Chondrocyte (in vitro differentiated cells): ENCODE measurements at places on chromosomes 6 and 20. TPM values are rescaled to one million over a fixed set of nuclear protein-coding genes. Genes with fewer than 3 reads are reported as not detected.

Gene ZNF311
- 0.41 to 0.80 TPM (median 0.52 TPM) in 3 replicates for total RNA-seq

GRCh38 chr6:15456422-15456821 lies 206.4 kb downstream of the DTNBP1 start:
- DNase-seq: no peak

GRCh38 chr20:1306316-1307135 lies 22.4 kb downstream of the SDCBP2 start:
- DNase-seq: peak; percentile 78

- no peak for DNase-seq
Observed at GRCh38 chr6:31622684-31623091, 2.2 kb downstream of the PRRC2A start.

DNA sequence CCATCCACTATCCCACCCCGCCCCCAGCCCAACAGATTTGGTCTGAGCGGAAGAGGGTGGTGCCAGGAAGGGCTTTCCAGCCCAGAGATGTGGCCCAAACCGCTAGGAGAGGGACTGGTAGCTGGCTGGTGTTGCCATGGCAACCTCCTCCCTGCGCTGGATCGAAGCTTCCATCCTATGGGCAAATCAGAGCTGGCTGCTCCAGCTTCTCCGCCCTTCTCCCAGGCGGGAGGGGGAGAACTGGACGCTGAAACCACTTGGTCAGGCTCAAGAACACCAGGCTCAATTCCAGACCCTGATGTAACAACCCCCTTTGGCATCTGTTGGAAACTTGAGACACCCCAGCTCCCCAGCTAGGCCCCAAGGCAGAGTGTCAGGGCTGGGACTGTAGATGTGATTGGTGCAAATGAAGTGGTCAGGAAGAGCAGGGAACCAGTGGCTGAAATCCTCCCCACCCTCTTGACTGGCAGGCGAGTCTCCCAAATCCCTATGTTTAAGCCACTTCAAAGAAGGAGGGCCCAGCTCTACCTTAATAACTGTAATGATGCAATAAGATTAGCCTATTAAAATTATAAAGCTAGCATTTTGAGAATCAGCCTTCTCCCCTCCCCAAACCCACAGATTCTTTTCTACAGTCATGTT lies 4.2 kb downstream of the RIMS4 start:
- DNase-seq: no peak

Gene PRRT1
- total RNA-seq: 0.73 to 1.6 TPM (median 1.3 TPM) in 3 replicates

Gene POU5F1
- 1.2 to 1.6 TPM in 2 of 3 replicates, not detected in the other for total RNA-seq

Gene CRISP3
- not detected in 3 replicates for total RNA-seq

DNA sequence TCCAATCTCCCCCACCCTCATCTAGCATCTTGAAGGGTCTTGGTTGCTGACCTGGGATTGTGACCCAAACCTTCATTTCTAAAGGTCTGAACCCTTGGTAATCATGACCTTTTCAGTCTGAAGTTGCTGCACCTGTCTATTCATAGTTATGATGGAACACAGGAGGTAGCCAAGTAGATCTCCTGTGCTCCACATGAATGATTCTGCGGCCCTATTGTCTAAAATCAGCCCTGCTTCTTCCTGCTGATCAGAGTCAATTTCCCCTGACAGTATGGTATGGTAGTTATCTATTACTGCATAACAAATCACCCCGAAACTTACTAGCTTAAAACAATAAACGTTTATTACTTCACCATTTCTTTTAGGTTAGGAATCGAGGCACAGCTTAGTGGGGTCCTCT lies 9.0 kb downstream of the OR2B6 start:
- no peak for DNase-seq

DNA sequence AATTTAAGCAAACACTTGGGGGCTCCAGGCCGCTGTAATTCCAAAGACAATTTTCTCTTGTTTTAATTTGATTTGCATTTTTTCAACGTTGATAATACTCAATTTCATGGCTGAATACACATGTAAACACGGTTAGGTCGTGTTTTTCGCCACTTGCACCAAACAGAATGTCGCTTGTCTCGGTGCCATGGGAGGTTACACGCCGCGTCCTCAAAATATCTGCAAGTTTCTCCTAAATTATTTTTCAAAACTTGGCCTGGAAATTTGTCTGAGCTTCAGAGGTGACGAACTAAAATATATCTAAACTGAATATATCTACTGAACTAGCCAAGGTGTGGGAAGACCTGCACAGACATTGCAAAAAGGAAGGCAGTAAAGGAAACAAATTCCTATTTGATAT lies 15.0 kb downstream of the FOXA2 start:
- no peak for DNase-seq

GRCh38 chr20:24612799-24613775 lies 143.7 kb downstream of the SYNDIG1 start:
- DNase-seq: no peak

GRCh38 chr6:43744491-43744890 lies 25.5 kb upstream of the VEGFA start:
- DNase-seq: peak; percentile 70

GRCh38 chr6:105611606-105612005 lies 208.7 kb upstream of the PREP start:
- no peak for DNase-seq
